Stimulated activated CD4-positive, alpha-beta T cell treated with anti-CD3 and anti-CD28 coated beads, Interleukin-15, amount 100 ng/mL, for 24 hours (primary cell): ENCODE measurements at places on chromosomes 1 and 21.
A peak's percentile ranks its signal among the peaks of the same experiment; 100 is the strongest.

DNA sequence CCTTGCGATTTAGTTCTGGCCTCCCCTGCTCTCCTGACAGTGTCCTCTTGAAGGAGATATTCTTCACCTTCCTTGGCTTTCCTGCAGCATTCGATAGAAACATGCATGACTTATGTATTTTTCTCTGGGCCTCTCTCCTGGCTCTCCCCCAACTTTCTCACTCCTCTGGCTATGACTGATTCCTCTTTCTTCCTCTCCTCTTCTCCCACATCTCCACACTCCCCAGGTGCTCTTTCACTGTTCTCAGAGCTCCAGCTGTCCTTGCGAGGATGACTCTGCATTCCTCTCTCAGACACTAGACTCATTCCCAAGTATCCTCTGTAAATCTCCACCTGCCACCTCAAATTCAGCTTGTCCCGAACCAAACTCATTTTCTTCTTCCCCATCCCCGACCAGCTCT lies 18.0 kb downstream of the LRRC42 start:
- no peak for DNase-seq

DNA sequence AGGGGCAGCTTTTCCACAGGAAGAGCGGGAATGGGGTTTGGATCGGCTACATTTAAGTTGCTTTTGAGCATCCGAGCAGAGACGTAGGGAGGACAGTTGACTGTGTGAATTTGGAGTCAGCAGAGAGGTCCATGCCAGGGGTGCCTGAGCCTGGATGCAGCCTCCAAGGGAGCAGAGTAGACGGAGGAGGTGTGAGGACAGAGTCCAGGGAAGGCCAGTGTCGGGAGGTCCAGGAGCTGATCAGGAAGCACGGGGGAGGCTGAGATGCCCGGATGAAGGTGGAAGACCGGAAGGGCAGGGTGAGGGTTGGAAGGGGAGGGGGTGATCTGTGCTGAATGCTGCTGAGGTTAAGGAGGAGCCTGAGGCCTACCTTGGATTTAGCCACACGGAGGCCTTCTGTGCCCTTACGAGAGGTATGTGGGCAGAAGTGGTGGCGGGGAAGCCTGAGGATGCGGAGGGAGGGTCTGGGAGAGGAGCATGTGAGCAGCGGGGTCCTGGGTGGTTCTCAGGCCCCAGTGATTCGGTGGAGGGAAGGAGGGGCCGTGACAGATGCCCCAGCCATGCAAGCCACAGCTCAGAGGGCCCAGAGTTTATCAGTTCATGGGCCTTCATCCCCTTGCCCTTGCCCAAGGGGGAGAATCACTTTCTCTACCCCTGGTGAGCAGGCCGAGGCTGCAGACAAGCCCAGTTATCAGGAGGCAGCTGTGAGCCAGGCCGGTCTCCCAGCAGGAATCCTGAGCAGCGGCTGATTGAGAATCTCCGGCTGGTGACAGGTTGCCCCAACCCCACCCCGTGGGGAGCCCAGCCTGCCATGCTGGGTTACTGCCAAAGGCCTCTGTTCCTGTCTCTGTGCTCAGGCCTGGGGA lies 54.0 kb upstream of the ACTL8 start:
- no peak for DNase-seq

- DNase-seq = no peak
Measured at GRCh38 chr1:61779231-61779630, 37.0 kb downstream of the PATJ start.

DNA sequence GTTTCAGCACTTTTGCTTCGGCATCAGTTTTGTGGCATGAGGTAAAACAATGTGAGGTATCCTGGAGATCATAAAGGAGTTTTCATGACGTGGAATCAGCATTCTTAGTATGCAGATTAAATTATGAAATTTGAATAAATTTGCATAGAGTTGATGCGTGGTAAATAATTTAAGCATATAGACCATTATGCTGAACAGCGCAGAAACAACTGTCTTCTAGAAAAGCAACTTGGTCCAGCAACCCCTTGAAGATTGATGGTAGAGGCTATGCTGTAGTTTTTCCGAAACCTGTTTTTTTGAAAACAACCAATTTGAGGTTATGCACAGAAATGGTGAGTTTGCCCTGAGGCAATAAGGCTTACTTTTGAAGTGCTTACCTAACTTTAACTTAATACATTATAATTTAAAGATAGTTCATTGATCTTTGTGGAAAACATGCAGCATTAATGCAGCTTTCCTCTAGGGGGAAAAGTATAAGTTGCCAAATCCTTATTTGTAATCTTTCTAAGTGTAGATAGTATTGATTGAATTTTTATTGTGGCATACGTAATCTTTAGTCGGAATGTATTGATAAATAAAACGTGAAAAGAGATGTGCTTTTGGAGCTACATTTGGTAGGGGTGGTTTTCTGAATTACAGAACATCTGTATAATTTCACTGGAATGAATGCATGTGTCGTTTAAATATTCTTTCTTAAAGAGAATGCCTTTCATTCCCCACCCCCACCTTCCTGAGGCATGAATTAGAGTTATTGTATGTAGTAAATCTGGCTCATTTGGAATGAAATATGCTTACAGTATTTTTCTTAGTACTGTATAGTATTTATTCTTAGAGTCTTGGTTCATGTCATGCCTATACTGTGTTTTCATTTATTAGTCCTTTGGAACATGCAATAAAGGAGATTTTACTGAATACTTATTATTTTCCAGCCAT lies 3.8 kb downstream of the PRDM2 start:
- no peak for DNase-seq

DNA sequence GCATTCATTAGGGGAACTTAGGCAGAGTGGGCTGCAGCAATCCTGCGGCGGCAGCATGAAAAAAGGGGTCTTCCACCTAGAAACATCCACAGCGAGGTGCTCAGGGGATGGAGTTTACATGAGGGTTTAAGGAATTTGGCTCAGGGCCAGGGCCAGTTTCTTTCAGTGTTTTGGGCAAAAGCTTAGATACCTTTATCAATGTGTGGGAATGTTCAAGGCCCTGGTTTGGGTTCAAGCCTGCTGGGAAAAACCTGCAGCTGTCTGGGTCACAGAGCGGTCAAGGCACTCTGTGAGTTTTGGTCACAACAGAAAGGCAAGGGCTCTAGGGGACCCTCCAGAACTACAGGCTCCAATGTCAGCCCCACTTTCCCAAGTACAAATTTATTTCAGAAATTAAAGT lies 230.3 kb downstream of the DISC1 start:
- DNase-seq = no peak

GRCh38 chr1:171966426-171967220 lies 125.3 kb downstream of the DNM3 start:
- no peak for DNase-seq

- no peak for DNase-seq
Measured at GRCh38 chr1:35603468-35603867, 30.4 kb downstream of the TFAP2E start.

DNA sequence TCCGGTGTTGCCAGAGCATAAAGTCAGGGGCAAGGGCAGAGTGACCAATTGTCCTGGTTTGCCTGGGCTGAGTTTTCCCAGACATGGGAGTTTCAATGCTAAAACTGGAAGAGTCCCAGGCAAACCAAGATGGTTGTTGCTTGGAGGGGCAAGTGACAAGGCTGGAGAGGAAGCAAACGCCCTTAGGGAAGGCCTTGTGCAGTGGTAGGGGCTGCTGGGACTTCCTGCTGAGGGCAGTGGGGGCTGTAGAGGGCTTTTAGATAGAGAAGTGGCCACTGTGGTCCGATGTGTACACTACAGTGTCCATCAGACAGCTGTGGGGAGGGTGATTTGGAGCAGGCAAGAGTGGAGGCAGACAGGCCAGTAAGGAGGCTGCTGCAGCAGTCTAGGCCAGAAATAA lies 7.0 kb upstream of the CELA2A start:
- DNase-seq = no peak

DNA sequence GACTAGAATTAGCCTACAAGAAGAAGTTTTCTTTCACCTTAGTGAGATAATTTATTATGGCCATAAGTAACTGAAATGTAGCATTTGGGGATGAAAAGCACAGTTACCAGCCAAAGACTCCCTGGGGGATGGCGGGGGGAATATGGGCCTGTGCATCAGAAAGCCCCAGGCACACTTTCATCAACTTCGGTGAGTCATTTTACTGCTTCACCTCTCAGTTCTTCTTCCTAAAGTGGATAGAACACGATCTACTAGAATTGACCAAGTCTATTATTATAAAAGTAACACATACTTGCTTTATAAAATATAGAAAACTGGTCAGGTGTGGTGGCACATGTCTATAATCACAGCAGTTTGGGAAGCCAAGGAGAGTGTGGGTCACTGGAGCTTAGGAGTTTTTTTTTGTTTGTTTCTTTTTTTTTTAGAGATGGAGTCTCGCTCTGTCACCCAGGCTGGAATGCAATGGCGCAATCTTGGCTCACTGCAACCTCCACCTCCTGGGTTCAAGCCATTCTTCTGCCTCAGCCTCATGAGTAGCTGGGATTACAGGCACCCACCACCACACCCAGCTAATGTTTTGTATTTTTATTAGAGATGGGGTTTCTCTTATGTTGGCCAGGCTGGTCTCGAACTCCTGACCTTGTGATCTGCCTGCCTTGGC lies 141.8 kb downstream of the ZZZ3 start:
- no peak for DNase-seq

DNA sequence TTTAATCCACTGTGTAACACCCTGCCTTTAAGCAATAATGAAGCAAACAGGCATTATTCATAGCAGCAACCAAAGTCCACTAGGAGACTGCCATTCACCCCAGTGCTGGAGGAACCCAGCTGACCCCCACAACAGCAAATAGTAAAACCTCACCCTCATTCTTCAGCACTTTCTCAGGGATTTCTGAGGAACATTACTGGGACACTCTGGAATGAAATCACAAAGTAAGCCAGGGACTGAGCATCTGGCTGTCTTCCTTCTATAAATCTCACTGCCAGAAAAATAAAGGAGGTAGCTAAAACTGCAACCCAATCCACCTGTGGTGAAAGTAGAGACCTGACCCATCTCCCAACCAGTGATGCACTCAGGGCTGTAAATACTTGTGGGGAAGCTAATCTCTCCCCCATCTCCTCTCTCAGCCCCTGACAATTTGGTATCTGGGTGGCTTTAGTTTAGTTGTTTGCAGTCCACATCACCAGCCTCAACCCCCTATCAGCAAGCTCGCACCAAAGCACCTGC lies 47.1 kb downstream of the COL6A1 start:
- no peak for DNase-seq

GRCh38 chr1:54570161-54570560 lies 22.1 kb downstream of the ACOT11 start:
- no peak for DNase-seq

- no peak for DNase-seq
Measured at GRCh38 chr1:228218513-228219244, 10.8 kb downstream of the OBSCN start.

GRCh38 chr1:109479311-109479710 lies 4.4 kb upstream of the ATXN7L2 start:
- no peak for DNase-seq

- DNase-seq = peak; percentile 84
Measured at GRCh38 chr1:65687428-65688214, 105.1 kb upstream of the PDE4B start.

DNA sequence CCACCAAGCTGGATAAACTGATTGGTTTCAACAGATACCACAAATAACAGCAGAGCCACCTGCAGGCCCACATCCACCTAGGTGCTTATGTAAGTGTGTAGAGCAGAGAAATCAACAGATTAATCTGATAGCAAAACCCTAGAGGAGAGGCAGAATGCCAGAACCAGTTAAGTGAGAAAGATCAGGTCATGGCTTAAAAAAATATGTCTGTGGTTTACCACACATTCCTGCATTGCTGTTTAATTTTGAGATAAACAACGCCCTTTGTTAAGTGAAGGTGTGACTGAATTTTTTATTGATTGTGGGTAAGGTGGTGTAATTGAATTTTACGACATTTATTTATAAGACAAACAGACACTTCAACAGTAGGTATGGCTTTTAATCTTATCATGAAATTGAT lies 21.2 kb downstream of the CRNN start:
- no peak for DNase-seq

- DNase-seq = no peak
Measured at GRCh38 chr1:54125386-54126070, 27.3 kb downstream of the CDCP2 start.

DNA sequence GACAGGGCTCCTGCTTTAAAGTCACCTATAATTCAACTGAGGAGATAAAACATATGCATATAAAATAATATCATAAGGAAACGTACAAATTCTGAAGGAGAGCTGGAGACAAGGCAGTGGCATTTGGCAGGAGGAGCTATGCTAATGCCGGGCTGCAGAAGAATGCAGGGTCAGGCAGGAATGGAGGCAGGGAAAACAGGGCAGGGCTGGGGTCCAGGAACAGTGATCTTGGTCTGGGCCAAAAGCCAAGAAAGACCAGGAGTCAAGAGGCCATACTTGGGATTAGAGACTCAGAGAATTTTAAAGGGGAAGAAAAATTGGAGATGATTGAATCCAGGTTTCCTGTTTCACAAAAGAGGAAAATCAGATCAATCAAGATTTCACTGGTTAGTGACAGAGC lies 20.0 kb upstream of the BRDT start:
- no peak for DNase-seq

DNA sequence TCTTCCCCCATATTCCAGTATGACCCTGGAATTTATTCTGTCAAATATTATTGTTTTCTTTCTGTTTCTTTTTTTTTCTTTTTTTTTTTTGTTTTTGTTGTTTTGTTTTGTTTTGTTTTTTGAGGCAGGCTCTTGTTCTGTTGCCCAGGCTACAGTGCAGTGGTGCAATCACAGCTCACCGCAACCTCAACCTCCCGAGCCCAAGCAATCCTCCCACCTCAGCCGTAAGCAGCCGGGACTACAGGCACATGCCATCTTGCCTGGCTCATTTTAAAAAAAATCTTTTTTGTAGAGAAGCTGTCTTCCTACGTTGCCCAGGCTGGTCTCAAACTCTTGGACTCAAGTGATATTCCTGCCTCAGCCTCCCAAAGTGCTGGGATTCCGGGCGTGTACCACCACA lies 237.6 kb downstream of the SMYD3 start:
- DNase-seq = no peak

GRCh38 chr1:78275456-78275855 lies 215.3 kb upstream of the PTGFR start:
- no peak for DNase-seq

- peak; percentile 34 for DNase-seq
Measured at GRCh38 chr1:161486806-161487741, 18.2 kb upstream of the FCGR2A start.

GRCh38 chr1:159012495-159012894 lies 2.8 kb downstream of the IFI16 start:
- DNase-seq = peak; percentile 77

DNA sequence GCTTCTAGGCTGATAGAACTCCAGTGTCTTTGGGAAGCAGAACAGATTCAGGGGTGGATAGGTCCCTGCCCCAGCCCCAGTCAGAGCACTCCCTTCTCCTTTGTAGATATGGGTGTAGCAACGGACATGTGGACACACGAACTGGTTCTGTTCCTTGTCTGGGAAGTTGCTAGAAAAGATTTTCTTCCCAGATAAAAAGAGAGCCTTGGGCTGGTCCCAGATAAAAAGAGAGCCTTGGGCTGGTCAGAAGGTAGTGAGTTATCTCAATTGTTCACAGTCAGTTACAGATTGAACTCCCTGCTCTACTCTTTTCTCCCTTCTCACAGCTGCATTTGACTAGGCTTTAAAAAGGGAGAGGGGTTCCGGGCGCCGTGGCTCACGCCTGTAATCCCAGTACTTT lies 7.4 kb upstream of the EFNA1 start:
- no peak for DNase-seq

- DNase-seq = no peak
Measured at GRCh38 chr1:37840711-37841110, 18.7 kb downstream of the MTF1 start.

GRCh38 chr21:42061195-42061985 lies 9.7 kb upstream of the UMODL1 start:
- DNase-seq = peak; percentile 51
